Activated T-cell treated with anti-CD3 and anti-CD28 coated beads, Interleukin-2, amount 50 U/mL, for 1 hour (primary cell): ENCODE measurements at places on chromosomes 3 and 15.
A peak's percentile ranks its signal among the peaks of the same experiment; 100 is the strongest.

DNA sequence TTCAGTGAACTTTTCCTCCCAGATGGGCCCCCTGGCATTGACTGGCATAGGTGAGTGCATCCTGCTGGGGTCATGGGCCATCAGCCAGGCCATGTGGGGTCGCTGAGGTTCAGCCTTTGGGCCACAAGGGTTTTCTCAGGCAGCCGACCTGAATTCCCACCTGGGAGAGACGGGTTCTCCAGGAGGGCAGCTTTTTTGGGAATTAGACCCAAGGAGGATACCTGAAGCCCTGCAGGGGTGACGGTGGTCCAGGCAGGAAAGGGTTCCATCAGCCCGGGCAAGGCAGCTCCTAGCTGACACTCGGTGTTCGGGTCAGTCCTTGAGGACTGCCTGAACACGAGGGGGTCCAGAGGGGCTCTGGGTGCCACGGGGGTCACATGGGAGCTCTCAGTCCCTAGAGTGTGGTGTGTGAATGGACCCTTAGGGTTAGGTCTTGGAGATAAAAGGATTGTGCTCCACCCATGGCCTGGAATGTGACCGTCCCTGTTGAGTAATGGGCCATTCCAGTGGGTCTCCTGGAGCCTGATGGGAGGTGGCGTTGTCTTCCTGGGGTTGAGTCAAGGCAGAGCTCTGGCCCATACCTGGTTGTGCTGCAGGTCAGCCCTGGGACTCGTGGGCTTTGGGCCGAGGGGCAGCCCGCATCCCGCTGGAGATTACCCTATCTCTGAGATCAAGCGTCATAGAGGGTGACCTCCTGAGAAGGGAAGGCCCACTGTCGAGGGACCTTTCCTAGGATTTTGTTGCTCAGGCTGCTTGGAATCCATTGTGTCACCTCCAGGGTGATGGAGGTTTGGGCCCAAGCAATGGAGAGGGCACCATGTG lies 192.8 kb downstream of the UBE3A start:
- no peak for DNase-seq

GRCh38 chr3:104126463-104126862 lies 1240.2 kb upstream of the ALCAM start:
- DNase-seq: no peak

- DNase-seq: no peak
These were observed 121.1 kb downstream of the SHQ1 start for GRCh38 chr3:72727172-72727571.

- no peak for DNase-seq
These were observed 81.1 kb upstream of the MYZAP start for GRCh38 chr15:57510647-57511046.

- DNase-seq: no peak
These were observed 33.4 kb upstream of the INSYN1 start for GRCh38 chr15:73786538-73786937.

- DNase-seq: no peak
These were observed 4.8 kb upstream of the AVEN start for GRCh38 chr15:34043813-34044212.

GRCh38 chr3:45968706-45969105 lies 25.4 kb downstream of the CXCR6 start:
- DNase-seq: no peak

- no peak for DNase-seq
These were observed 14.6 kb downstream of the ADAMTS9 start for GRCh38 chr3:64673159-64673715.

DNA sequence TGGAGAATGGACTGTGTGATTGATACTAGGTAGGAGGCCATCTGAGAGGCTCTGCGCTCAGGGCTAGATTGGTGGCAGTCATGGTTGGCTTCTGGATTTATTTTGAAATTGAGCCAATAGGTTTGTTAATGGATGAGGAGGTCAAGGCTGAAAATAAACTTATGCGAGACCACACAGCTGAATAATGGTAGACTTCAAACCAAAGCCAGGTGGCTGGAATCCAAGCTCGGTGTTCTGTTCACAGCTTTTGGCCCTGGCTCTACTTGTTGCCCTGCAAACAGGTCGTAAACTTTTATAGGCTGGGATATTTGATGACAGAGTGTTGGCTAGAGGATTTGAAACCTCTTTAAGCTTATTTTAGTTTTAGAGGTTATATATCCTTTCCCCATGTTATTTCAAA lies 160.4 kb downstream of the CHL1 start:
- no peak for DNase-seq

DNA sequence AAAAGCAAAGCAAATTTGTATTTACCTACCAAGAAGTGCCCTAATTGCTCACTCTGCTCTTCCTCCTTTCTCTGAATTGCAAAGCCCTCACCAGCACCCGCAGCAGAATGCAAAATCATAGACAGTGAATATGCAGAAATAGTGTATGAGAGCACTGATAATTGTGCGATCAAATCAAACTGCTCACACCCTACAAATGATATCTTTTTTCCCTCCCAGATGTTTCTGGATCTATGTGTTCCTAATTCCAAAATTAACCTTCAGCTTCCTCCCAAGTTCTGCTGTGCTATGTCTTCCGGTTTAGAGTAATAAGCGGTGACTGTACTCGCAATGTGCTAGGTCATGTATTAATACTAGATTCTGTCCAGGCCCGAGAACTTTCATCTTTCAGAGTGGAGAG lies 3.4 kb downstream of the GHSR start:
- no peak for DNase-seq

DNA sequence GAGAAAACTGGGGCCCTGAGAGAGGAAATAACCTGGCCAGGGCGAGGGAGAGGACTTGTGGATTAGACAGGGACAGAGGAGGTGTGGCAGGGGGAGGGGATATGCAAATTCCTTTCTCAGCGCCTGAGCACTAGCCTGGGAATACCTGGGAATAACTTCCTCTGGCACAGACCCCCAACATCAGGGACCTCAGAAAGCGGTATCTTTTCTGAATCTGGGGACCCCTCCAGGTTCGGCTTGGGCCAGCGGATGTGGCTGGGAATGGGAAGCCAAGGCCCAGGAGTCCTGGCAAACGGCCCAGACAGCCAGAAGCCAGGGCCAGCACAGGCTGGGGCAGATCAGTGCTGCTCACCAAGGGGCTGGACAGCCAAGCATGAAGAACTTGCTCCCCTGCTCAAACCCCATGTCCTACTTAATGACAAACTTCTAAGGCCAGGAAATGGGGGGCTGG lies 9.2 kb upstream of the ACSBG1 start:
- DNase-seq: no peak

DNA sequence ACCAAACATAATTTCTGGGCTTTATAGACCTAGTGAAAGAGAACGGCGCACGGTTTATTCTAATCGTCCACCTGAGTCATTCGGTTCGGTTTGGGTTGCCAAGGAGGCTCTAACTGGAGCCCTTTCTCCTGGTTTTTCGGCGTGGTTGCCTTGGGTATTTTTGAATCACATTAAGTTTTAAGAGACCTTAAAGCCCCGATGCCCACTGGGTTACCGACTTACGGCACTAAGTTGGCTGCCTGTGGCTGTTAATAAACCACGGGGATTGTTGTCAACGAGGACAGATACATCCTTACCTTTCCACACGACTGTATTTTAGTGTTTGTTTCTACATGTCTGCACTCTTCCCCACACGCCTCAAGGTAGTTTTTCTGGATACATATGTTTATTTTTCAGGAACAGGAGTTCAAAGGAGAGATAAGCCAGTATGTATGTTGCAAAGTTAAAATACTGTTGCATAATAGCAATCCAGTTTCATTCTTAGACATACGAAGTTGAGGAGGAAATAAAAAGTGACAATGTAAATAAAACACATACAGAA lies 1.2 kb upstream of the ANP32A start:
- no peak for DNase-seq

GRCh38 chr15:48671103-48672022 lies 25.9 kb upstream of the FBN1 start:
- no peak for DNase-seq

DNA sequence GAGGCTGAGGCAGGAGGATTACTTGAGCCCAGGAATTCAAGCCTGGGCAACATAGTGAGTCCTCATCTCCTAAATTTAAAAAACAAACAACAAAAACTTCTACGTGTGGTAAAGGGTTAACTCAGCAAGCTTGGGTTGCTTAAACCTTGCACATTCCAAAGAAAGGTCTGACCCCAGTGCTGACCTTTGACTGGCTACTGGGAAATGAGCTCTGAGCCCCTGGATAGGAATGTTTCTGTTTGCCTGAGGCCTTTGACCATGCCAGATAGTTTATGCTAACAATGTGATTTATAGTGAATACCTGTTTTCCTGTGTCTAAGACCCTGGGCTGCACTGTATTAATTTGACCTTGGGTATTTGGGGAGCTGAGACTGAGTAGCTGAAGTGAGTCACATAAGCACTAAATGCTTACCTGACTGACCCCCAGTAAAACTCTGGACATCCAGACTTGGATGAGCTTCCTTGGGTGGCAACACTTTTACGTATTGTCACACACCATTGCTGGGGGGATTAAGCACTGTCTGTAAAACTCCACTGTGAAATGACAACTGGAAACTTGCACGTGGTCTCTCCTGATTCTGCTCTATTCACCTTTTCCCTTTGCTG lies 20.7 kb downstream of the TCAIM start:
- DNase-seq: no peak

- no peak for DNase-seq
These were observed 88.2 kb downstream of the PLOD2 start for GRCh38 chr3:146072824-146073223.

DNA sequence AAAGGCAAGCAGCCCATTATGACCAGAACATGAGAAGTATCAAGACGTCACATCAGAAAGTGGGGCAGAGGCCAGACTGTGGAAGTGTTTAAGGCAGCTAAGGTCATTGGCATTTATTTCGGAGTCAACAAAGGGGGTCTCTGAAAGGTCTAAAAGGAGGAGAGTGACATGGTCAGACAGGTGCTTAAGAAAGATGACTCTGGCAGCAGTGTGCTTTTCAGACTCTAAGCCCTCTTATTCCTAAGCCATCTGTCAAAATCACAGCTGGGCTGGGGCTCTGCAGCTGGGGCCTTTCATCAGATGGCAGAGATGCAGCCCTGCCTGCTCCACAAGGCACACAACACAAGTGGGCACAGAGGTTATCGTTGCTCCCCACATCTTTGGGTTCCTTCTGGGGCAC lies 14.0 kb downstream of the FBXL22 start:
- no peak for DNase-seq

DNA sequence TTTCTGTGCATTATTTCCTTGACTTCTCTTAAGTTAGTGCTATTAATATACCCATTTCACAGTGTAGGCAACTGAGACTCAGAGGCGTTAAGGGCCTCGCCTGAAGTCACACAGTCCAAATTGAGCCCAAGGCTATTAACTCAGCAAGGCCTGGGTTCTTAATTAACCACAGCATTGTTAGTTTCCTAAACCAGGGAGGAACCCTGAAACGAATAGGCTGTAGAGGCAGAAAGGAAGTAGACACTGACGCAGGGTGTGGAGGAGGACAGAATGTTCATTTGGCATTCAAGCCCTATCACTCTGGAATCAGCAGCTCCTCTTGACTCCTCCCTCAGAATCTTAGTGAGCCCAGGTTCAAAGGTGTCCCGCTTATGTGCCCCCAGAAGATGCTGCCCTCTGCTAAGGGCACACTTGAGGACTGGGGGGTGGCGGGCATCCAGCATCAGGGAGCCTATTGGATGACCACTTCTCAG lies 13.9 kb downstream of the ARHGEF3 start:
- peak; percentile 44 for DNase-seq

DNA sequence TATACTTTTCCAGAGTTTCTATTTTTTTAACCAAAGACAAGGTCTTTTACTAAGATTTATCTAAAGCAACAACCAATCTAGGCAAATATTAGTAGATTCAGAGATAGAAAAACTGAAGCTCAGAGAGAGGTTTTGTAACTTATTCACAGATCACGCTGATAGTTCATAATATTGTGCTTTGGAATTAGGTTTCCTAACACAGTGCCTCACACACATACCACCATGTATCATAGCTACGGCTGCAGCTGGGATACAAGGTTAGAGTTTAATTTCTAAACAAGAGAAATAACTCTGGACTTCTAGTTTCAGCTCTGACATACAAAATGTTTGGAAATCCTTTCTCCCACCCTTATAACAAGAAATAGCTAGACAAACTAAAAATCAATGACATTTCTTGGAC lies 565.7 kb downstream of the PYDC2 start:
- DNase-seq: no peak

DNA sequence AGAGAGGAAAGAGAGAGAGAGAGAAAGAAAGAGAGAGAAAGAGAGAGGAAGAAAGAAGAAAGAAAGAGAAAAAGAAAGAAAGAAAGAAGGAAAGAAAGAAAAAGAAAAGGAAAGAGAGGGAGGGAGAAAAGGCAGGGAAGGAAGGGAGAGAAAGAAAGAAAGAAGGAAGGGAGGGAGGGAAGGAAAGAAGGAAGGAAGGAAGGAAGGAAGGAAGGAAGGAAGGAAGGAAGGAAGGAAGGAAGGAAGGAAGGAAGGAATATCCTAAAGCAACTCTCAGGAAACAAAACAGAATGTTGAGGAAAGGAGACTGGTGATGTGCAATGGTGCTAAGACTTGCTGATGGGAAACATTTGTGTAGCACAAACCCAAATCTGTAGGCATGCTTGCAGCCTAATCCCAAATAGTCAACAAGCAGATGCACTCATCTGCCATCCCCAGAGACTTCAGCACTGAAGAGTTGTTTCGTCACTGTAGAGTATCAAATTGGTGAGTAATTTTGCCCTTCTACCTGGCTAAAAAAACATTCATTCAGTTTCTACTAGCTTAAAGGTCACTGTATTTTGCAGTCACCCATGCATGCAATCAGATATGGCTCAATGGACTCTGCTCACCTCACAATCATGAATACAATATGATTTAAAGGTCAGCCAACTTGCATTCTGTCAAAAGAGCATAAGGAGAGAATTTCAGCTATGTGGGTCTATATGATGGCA lies 480.3 kb downstream of the FGF12 start:
- no peak for DNase-seq

GRCh38 chr3:62981962-62982361 lies 106.7 kb upstream of the CADPS start:
- no peak for DNase-seq

GRCh38 chr3:62237286-62237948 lies 135.9 kb downstream of the FEZF2 start:
- DNase-seq: no peak

- no peak for DNase-seq
These were observed 30.2 kb downstream of the ZNF710 start for GRCh38 chr15:90031231-90031791.
